ENCODE measurements at places on chromosomes 7 and 10.

- DNase-seq, result no peak
Measured at GRCh38 chr10:116815641-116816415, 33.5 kb upstream of the ENO4 start.

DNA sequence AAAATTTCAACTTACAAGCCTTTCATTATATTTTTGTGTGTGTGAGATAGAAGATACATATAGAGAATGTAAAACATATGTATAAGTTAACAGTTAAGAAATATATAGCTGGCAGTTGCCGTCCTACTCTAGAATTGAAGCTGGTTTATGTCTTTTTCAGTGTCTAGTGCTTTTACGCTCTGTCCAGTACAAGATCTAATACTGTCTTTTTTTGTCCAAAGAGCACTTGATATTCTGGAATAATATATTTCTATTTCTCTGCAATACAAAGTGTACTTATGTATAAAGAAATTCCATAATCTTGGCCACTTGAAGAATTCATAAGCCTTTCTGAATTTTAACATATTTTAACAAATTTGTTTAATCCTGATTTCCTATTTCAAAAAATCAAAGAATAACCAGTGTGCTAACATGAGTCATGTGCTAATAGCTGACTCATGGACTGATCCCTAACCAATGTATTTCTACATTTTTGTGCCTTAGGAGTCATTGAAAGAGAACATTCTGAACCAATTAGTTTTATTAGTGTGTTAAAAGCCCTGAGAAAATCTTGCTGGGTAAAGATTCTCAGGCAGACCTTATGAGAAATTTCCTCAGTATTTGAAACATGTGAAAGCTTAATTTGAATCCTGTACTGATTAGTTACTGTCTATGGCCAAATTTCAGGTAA is 73.2 kb upstream of the CCAR1 start:
- DNase-seq, result no peak

- DNase-seq, result no peak
Measured at GRCh38 chr7:80618096-80618495, 20.3 kb upstream of the CD36 start.

DNA sequence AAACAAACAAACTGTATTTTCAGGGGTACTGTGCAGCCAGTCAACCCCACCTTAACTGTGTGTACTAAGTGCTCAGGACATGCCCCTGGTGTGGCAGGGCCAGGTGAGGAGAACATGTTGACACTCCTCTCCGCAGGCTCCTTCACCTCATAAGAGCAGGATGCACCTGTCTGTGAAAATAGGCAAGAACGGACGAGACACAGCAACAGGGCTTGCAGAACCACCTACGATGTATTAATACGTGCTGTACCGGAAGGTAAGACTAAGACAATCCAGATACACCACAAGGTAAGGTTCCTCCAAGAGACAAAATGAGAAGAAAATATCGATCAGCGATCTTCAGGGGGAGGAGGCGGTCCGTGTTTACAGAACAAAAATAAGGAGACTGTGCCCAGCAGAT is 65.8 kb upstream of the CAMK2B start:
- no peak for DNase-seq

- DNase-seq, result no peak
Measured at GRCh38 chr10:121416071-121416470, 182.2 kb downstream of the FGFR2 start.

DNA sequence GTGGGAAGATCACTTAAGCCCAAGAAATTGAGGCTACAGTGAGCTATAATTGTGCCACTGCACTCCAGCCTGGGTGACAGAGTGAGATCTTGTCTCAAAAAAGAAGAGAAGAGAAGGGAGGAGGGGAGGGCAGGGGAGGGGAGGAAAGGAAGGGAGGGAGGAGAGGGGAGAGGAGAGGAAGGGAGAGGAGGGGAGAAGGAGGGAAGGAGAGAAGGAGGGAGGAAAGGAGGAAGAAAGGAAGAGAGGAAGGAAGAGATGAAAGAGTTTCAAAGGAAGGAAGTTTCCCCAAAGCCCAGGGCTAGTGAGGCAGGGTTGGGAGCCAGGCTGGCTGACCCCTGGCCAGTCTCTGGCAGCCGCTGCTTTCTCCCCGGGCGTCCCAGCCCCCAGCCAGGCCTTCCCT is 32.6 kb downstream of the EPHB4 start:
- DNase-seq, result no peak

DNA sequence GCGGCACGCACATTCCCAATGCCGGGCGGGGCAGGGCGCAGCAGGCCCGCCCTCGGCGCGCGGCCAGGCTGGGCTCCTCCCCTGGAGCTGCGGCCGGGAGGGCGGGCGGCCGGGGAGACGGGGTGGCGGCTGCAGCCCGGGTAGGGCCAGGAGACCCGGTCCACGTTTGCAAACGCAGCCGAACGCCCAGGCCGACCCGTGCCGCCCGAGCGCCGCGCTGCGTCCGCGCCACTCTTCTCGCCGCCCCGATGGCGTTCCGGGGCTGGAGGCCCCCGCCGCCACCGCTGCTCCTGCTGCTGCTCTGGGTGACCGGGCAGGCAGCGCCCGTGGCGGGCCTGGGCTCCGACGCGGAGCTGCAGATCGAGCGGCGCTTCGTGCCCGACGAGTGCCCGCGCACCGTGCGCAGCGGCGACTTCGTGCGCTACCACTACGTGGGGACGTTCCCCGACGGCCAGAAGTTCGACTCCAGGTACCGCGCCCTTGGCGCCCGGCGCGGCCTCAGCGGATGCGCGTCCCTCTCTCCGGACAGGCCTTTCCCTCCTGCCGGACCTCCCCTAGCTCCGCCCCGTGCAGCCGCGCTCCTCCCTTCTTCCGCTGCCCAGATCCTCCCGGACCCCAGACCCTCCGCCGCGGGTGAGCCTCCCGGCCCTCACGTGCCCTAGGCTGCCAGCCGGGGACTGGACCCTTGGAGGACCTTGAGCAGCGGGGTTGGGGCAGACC is at the start of gene FKBP9:
TSS of gene FKBP9 (plus strand) at position 115 of the 720 bp plus-strand sequence. CDS start at position 249, 134 bp downstream.
- DNase-seq, result peak; percentile 26

- no peak for DNase-seq
Measured at GRCh38 chr7:15335390-15335789, 226.4 kb downstream of the AGMO start.

GRCh38 chr10:122280156-122280555 is 9.1 kb downstream of the BTBD16 start:
- DNase-seq, result no peak

GRCh38 chr10:103040418-103040817 is 122.3 kb downstream of the CNNM2 start:
- no peak for DNase-seq

- no peak for DNase-seq
Measured at GRCh38 chr7:15855525-15856109, 169.1 kb upstream of the MEOX2 start.

DNA sequence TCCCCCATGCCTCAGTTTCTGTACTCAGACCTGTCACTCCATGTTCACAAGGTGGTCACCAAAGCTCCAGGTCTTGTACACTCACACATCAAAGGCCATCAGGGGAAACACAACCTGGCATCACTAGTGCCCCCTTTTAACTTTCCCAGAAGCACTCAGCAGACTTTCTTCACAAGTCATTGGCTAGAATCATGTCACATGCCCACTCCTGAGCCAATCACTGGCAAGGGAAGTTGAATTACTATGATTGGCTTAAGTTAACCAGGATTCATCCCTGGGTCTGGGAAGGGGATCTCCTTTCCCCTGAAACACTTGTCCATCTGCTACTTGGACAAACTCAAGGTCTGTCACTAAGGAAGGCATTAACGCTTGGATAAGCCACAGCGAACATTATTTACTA is 193.8 kb upstream of the PLXNA4 start:
- DNase-seq, result no peak

- no peak for DNase-seq
Measured at GRCh38 chr7:157552295-157552993, 215.6 kb downstream of the DNAJB6 start.

DNA sequence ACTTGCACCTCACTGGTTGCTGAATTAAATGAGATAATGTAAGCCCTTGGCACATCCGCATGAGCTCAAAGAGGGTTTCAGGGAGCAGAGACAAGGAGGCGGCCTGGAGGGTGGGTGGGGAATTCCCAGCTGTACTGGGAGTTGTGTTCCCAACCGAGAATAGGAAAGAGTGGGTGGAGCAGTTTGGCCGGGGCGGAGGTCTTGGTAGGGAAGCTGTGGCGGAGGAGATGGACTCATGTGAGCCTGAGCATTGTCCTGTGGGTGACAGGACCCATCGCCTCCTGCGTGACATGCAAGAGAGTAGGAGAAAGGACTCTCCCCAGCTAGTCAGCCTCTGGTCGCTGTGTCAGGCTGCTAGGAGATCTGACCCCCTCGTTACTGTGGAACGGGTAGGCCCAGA is 41.0 kb upstream of the SAMD8 start:
- DNase-seq, result no peak

Data from GM18507 (cell line).